Transverse colon (tissue), 4 donors: ENCODE measurements at places on chromosomes 13 and 19. TPM values are rescaled to one million over a fixed set of nuclear protein-coding genes. Genes with fewer than 3 reads are reported as not detected.

Gene RTBDN
- not detected for total RNA-seq

Gene F2RL3
- 22.7 TPM for total RNA-seq

DNA sequence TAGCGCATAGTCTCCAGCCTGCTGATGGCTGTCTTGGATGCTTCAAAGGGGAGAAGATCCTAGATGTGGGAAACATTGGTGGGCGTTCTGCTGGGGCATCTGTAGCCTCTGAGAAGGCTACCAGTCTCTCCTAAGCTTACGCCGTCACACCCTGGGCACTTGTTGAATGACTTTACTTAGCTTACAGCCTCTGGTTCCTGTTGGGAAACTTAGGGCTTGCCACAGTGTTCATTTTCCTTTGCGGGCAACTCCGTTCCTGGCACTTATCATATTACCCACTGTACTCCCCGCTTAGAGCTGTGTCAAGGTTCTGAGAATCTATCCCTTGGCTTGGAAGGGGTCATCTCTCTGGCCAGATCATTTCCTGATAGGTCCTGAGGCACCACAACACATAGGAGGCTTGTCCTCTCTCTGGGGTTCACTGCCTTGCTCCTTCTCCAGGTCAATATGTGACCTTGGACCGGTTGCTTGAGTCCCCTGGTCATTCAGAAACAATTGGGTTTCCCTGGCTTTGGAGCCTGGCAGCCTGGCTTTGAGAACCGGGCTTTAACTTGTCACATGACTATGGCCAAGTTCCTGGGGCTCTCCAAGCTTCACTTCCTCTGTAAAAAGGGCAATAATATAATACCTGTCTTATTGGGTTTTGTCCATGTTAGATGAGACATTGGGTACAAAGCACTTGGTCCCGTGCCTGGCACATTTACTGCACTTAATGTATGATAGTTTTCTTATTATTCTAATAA is 20.5 kb upstream of the ALOX5AP start:
- H3K36me3 ChIP-seq = no peaks in the 10 kb centered on the region
- H3K27ac ChIP-seq = no peak overlapping the region
- no peak for DNase-seq
- no peak overlapping the region for H3K4me3 ChIP-seq

GRCh38 chr19:23802290-23802689 is 43.6 kb upstream of the ZNF681 start:
- H3K36me3 ChIP-seq = no peaks in the 10 kb centered on the region
- no peaks in the 10 kb centered on the region for H3K27me3 ChIP-seq
- H3K4me1 ChIP-seq = no peaks in the 10 kb centered on the region
- H3K27ac ChIP-seq = no peak overlapping the region
- no peak for DNase-seq

DNA sequence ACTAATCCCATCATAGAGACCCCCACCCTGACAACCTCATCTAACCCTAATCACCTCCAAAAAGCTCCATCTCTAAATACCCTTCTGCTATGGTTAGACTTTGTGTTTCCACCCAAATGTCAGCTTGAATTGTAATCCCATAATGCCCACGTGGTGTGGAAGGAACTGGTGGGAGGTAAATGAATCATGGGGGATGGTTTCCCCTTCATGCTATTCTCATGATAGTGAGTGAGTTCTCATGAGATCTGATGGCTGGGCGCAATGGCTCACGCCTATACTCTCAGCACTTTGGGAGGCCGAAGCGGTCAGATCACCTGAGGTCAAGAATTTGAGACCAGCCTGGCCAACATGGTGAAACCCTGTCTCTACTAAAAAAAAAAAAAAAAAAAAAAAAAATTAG is 2.6 kb downstream of the VMAC start:
- no peak overlapping the region for H3K27ac ChIP-seq
- no peaks in the 10 kb centered on the region for H3K36me3 ChIP-seq
- H3K27me3 ChIP-seq = no peaks in the 10 kb centered on the region
